ENCODE measurements at places on chromosomes 3 and 15. TPM values are rescaled to one million over a fixed set of nuclear protein-coding genes. Genes with fewer than 3 reads are reported as not detected.

Gene DUOXA2
- total RNA-seq = not detected

Gene KNG1
- not detected for total RNA-seq

Gene TGM5
- total RNA-seq = 0.16 TPM

Gene MAP1A
- total RNA-seq = 0.42 TPM

Gene NPAP1
- not detected for total RNA-seq

Gene GUCA1C
- total RNA-seq = not detected

Gene GRK7
- total RNA-seq = not detected

Gene MESP2
- 1.7 TPM for total RNA-seq

Gene RFTN1
- total RNA-seq = 43.6 TPM

Gene CIDEC
- total RNA-seq = not detected

Gene CLDN18
- total RNA-seq = not detected

Gene FBXO40
- not detected for total RNA-seq

Gene ITGB5
- total RNA-seq = 92.5 TPM
